ENCODE measurements at places on chromosomes 2 and 18.

GRCh38 chr18:45775743-45776142 is 49.7 kb upstream of the SIGLEC15 start:
- DNase-seq = no peak

GRCh38 chr2:174763780-174764179 is 492 bp downstream of the CHRNA1 start:
- no peak for DNase-seq

DNA sequence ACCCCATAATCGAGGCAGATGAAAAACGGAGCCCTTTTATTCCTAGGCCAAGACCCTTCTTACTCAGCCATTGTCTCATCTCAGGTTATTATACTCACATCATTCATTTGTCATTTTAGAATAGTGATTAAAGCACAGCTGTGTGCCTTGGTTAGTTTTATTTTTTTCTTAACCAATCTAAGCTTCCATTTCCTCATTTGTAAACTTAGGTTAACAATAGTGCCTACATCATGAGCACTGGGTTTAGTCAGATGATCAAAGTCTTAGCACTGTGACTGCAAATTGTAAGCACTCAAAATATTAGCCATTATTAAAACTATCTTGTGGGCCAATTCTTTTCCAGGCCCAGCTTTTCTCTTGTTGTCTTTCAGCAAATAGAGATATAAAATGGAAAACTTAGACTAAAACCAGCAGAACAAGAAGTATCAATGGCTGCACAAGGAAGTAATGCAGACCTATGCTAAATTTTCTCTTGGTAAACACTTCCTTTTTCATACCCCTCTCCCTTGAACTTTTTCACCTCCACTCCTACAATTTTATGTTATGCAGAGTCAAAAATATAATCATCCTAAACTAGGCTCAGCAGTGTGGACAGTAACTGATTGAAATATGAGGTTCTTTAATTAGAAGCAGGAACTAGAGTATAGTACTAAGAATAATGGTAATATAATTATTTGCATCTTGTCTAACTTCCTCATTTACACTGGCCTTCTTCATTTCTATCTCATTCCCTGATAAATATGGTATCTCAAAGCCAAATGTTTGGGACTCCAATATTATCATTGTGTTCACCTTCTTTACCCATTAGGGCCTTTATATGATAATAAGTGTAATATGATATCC is 21.5 kb upstream of the GALNT3 start:
- DNase-seq = no peak

DNA sequence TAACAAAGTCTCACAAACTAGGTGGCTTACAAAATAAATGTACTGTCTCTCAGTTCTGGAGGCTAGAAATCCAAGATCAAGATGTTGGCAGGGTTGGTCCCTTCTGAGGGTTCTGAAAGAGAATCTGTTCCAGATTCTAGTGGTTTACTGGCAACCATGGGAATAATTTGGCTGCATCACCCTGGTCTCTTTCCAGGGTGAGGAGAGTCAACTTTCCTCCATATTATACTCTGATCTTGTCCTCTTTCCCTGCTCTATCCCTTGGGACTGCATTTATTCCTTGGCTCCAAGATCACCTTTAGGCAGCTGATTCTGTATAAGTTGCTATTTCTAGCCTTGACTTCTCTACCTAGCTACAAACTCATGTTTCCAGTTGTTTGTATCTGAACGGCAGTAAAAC is 35.2 kb downstream of the SLC40A1 start:
- DNase-seq = no peak

- DNase-seq = no peak
Observed at GRCh38 chr2:21427606-21428005, 303.8 kb downstream of the TDRD15 start.

DNA sequence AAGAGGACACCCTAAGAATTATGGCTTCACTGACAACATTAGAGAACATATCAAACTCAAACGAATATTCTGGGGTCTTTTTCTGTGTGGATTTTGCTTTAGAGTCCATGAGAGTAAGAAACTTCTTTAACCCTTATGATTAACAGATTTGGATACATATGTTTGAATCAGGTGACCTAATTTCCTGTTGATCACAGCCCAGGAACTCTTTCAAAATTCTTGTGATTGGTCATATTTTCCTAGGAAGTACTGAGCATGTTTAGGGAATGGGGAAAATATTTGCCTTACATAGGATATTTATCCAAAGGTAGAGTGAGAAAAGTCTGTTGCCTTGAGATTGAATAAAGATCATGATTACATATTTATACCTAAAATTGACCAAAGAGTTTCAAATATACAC is 160.0 kb downstream of the KCNH7 start:
- no peak for DNase-seq

- DNase-seq = no peak
Observed at GRCh38 chr18:49067071-49067470, 116.3 kb upstream of the SMAD7 start.

- DNase-seq = no peak
Observed at GRCh38 chr2:151673016-151673415, 61.3 kb downstream of the NEB start.

GRCh38 chr2:45223531-45223930 is 214.3 kb upstream of the SIX2 start:
- DNase-seq = no peak

DNA sequence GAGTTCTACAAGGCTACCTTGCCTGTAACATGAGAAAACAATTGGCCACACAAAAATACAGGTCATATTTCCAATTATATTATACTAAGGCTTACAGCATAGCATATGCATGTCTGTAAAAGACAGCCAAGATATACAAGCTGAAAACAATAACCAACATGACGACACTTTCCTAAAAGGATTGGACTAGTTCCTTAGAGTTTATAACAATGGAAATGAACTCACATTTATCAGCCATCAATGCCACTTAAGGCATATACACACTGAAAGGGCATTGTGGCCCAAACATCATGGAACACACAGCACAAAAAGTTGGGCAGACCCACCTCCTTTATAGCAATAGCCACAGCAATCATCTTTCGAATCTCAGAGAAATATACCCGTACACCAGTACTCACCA is 52.0 kb downstream of the SLC40A1 start:
- no peak for DNase-seq

GRCh38 chr2:120477831-120478481 is 132.0 kb downstream of the INHBB start:
- DNase-seq = no peak

DNA sequence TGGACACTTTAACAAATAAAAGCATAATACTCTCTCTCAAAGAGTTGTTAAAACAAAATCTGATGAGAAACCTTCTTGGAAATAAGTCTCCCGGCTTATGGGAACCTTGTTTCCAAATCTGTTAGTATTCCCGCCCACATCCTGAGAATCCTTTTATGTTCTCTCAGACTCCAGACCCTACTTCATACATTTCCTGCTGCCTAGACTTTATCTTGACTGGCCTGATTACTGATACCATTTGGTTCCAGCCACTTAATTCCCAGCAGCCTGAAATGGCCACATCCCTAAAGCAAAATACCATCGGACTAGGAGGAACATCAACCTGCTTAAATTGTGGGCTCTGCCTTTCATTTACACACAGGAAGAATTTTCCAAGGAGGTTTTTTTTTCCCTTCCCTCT is 79.1 kb upstream of the CYP1B1 start:
- DNase-seq = no peak

DNA sequence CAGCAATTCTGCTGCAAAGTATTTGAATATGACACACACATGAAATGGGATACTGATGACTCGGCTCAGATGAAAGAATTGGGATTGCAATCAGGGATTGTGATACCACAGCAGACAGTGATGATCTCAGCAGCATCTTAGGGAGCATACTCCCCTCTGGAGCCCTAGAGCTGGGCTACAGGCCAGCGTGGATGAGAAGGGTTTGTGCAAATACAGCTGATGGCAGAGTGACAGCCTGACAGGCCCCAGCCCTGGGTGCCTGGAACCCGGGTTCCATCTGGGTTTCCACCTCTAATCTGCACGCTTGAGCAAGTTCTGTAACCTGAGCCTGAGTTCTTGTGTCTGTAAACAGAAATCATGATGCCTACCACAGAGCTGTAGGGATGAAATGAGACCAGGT is 418.0 kb downstream of the LRATD1 start:
- no peak for DNase-seq

GRCh38 chr2:62938126-62938525 is 112.5 kb upstream of the OTX1 start:
- DNase-seq = no peak

GRCh38 chr18:62894681-62895390 is 179.5 kb downstream of the PHLPP1 start:
- DNase-seq = no peak

- DNase-seq = no peak
Observed at GRCh38 chr2:69340101-69340775, 46.8 kb downstream of the GFPT1 start.

- DNase-seq = no peak
Observed at GRCh38 chr18:47209171-47209570, 33.0 kb upstream of the IER3IP1 start.

GRCh38 chr18:50955253-50955652 is 12.6 kb upstream of the ELAC1 start:
- DNase-seq = no peak

DNA sequence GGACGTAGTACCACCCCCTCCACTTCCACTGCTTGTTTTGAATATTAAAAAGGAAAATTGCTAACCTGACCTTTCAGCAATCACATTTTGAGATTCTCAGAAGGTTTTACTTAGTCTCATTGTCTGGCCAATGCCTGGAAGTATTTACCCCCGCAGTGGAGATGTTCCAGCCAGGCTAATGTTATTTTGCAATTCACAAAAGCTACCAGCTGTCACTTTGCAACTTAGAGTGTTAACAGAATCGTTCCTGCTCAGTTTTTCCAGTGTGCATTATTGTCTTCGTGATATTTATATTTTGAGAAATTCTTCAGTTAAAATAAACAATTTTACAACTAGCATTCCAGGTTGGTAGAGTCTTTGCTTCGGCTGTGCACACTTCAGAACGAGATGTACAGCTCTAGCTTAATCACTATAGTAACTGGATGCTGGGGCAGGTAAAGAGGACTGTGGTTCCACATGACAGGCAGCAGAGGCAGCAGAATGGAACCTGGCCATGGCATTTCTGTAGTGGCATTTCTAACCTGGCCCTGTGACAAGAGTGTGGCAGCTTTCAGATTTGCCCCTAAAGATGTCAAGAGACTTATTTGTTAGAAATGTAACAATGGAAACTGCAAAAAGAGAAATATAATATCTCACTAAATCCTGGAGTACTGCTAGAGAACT is 85.1 kb downstream of the DTNA start:
- no peak for DNase-seq

GRCh38 chr2:120470041-120470965 is 124.4 kb downstream of the INHBB start:
- DNase-seq = no peak

- DNase-seq = no peak
Observed at GRCh38 chr2:52395912-52396311, 1364.0 kb upstream of the NRXN1 start.

DNA sequence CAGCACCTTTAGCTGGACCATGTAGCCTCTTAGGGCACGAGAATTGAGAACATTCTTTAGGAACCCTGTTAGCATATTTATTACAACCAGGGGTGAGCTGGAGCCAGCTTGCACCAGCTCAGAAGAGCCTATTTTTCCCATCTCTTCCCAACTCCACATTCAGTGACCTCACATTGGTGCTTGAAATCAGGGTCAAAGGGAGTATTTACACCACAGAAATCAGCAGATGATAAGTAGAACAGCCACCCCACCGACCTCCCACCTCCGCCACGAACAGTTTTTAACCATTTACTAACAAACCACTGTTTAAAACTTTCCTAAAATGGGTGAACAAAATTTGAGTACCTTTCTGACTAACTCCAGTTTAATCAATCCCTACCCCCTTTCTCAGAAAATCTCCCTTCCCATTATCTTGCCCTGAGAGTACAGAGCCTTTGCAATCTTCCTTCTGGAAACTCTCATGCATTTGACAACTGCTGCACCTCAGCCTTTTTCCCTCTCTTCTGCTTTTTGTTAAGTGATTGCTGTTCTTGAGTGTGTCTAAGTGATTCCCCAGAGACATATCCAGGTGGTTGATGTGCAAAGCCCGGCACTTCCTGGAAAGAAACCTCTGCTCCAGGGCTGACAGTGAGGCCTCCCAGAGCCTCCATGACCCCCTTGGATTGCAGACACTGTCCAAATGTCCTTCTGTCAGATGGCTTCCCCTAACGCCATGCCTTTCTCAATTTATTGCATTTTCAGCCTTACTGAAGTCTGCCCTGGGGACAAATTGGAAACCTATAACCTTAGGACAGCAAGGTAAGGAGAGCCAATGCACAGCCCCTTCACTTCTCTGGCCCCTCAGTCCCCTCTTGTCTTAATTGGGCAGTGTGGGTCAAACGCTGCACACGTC is 389.5 kb upstream of the TNP1 start:
- no peak for DNase-seq

- no peak for DNase-seq
Observed at GRCh38 chr2:44560941-44561340, 199.2 kb downstream of the CAMKMT start.

DNA sequence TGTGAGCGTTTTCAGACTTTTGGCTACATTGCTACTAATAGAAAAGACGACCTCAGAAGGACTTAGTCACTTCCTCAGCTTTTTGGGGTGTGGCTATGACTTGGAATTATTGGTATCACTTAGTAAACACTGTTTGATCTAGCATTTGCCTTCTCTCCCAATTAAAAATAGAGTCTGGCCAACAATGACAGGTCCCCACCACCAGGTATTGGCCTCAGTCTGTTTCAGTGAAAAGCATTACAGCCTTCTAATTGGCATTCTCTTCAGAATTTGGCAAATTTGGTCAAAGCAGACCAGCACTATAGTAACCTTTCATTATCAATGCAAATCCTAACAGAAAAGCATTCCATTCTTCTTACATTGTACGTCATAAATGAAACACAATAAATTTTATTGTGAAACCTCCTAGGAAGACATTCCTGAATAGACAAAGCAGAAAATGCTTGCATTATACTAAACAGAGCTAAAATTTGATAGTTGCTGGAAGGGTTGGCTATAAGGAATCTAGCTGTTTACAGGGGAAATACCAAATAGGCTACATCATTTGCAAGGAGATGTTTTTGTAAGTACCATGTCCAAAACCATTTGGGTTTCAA is 613.9 kb downstream of the IRS1 start:
- no peak for DNase-seq

DNA sequence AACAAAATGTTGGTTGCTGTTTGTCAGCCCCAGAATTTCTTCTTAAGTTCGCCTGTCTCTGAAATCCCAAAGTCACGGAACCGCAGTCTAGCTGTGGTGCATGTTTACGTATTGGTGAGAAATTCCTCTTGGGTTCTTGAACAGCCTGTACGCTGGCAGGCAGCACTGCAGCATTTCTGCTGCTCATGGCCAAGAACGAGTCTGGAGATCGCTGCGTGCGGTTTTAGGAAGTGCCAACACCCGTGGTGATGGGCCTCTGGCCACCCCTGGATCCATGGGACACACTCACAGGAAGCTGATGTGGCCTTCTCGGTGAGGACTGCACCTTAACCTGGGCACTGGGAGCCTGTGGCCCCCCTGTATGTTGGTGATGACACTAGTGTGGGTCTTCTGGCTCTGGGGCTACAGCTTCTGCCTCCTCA is 23.7 kb downstream of the ASB1 start:
- no peak for DNase-seq

All from activated T-cell treated with anti-CD3 and anti-CD28 coated beads, Interleukin-2, amount 50 U/mL, for 72 hours (primary cell).